CD4-positive, CD25-positive, alpha-beta regulatory T cell (primary cell): ENCODE measurements at places on chromosomes 2 and 18.

DNA sequence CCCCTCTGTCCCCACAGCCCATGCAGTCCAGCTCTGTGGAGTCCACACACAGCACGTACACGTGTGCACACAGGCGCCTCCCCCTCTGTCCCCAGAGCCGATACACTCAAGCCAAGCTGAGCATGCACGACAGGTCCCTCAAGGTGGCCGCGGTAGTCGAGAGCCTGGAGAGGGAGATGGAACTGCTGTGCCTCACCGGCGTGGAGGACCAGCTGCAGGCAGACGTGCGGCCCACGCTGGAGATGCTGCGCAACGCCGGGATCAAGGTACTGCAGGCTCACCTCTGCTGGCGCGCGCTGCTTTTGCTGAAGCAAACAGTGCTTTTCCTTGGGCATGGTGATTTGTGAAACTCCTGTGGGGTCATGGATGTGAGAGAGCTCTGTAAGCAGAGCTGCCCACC is 58.5 kb upstream of the NFATC1 start:
- DNase-seq: no peak

DNA sequence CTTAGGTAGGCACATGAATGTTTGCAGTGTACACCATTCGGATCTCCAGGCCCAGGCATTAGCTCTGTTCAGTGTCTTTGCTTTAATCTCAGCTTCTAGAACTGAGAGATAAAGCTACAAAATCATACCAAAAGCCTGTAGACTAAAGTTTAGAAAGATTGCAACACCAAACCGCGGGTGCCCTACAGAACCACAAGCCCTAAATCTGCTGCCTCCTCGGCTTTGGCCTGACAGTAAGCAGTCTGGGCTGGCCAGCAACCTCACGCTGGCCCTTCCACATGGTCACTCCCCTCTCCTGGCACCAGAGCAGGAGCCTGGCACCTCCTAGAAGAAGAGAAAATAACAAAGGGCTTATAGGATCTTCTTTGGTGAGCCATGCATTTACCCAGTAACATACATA is 8.9 kb upstream of the OSR1 start:
- DNase-seq: no peak

DNA sequence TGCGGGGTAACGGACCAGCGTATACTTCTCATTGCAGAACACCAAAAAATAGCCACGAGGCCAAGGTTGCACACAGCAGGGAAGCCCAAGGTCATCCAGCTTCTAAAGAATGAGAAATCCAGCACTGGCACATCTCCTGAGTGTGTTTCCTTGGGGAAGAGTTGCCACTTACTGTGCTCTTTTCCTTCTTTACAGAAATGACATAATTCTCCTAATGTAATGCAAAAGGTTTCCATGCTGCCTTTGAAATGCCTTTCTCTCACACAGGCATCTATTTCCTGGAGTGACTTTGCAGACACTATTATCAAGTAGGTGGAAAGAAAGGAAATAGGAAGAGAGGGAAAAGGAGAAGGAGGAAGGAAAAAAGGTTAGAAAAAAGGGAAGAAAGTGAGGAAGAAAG is 862.1 kb upstream of the CELF4 start:
- DNase-seq: no peak

- no peak for DNase-seq
Measured at GRCh38 chr2:64634345-64635267, 19.1 kb downstream of the SERTAD2 start.

GRCh38 chr2:1645761-1646476 is 98.4 kb downstream of the PXDN start:
- no peak for DNase-seq

- DNase-seq: no peak
Measured at GRCh38 chr18:3305933-3306332, 44.0 kb downstream of the MYL12B start.

- DNase-seq: no peak
Measured at GRCh38 chr2:60565472-60565871, 12.0 kb upstream of the BCL11A start.

- DNase-seq: no peak
Measured at GRCh38 chr18:76689646-76690264, 132.6 kb upstream of the ZNF236 start.

GRCh38 chr2:10423400-10423774 is 24.7 kb downstream of the ODC1 start:
- DNase-seq: no peak

GRCh38 chr18:76407681-76408080 is 87.4 kb downstream of the ZNF516 start:
- no peak for DNase-seq

GRCh38 chr2:189633392-189633811 is 27.9 kb upstream of the ASNSD1 start:
- no peak for DNase-seq

- no peak for DNase-seq
Measured at GRCh38 chr2:169716938-169717690, 16.5 kb upstream of the KLHL23 start.

DNA sequence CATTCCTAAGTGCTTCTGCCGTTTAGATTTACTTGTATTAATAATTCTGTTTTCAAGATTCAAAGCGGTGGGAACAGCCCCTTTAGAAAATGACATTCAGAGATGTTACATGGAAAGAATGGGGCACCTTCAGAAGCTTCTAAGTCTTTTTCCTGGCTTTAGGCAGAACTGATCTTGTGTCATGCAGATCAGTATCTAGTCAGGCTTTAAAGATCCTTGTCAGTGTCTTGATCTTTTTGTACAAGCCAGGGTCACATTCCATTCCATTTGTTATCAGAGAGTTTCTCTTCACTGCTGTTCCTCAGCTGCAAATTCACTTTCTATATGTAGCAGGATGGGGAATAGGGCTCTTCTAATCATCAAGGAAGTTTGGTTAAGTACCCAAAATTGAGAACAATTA is 275.3 kb downstream of the DCC start:
- DNase-seq: no peak

- DNase-seq: no peak
Measured at GRCh38 chr2:25322312-25322711, 19.4 kb downstream of the DNMT3A start.

GRCh38 chr2:176589825-176590440 is 320.7 kb downstream of the MTX2 start:
- DNase-seq: no peak

DNA sequence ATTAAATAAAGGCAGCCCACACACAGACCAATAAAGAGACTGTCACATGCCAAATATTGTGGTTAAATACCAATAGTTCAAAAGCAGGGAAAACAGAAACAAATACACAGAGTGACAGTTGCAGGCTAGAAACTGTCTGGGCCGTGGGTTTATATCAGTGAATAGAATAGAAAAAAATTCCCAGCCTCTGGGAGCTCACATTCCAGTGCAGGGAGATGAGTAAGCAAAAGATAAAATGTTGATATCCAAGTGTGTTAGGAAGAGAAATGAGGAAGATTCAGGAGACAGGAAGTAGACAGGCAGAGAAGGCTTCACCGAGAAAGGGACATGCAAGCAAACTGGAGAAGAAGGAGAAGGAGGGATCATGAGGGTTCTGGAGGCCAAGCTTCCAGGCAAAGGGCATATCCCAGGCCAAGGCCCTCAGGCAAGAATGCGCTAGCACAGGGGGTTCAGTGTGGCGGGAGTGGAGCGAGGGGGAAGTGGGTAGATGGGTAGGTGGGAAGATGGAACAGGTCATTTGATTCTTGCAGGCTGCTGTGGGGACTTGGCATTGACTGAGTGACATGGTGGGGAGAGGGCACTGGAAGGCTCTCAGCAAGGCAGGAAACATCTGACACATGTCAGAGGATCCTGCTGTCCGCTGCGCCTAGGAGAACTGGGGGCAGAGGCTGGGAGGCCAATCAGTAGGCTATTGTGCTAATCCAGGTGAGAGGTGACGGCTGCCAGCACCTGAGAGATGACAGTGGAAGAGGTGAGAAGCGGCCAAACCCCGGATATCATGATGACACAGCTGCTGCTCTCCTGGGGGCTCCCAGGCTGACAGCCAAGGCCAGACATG is 89.2 kb downstream of the ZBTB7C start:
- DNase-seq: no peak

GRCh38 chr18:31648458-31648857 is 35.9 kb downstream of the B4GALT6 start:
- DNase-seq: no peak

- no peak for DNase-seq
Measured at GRCh38 chr18:48961547-48961946, 10.8 kb upstream of the SMAD7 start.

GRCh38 chr2:48227617-48228344 is 302.2 kb upstream of the STON1 start:
- no peak for DNase-seq

DNA sequence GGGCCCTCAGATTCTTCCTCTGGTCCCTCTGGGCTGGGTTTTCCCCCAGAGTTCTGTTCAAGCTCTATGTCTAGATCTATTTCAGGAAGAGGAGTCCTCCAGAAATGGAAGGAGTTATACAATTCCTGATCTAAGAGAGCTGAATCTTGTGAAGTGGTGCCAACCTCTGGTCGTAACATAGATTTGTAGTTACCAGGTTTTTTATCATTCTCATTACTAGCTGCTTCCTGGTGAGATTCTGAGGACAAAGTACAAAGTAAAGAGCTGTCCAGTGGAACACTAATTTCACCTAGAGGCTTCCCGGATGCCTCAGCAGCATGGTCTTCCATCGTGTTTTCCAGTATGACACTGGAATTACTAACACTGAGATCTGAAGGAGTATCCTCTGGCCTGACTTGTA is 44.1 kb downstream of the PPP4R1 start:
- no peak for DNase-seq

DNA sequence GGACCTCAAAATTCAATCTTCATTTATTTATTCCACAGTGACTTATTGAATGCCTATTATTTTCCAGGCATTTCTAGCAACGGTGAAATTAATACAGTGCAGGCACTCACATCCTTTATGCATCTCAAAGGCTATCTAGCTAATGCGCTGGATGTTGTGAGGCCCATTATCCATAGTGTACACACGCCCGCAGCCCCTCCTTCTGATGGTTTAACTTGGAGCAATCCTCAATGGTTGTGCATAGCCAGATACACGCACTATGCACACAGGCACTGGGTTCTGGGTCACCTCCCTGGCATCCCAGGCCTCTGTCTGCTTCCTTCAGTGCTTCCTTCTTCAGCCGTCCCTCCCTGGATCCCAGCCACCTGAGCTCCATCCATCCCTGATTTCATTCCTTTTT is 108.5 kb upstream of the BOD1L2 start:
- no peak for DNase-seq

DNA sequence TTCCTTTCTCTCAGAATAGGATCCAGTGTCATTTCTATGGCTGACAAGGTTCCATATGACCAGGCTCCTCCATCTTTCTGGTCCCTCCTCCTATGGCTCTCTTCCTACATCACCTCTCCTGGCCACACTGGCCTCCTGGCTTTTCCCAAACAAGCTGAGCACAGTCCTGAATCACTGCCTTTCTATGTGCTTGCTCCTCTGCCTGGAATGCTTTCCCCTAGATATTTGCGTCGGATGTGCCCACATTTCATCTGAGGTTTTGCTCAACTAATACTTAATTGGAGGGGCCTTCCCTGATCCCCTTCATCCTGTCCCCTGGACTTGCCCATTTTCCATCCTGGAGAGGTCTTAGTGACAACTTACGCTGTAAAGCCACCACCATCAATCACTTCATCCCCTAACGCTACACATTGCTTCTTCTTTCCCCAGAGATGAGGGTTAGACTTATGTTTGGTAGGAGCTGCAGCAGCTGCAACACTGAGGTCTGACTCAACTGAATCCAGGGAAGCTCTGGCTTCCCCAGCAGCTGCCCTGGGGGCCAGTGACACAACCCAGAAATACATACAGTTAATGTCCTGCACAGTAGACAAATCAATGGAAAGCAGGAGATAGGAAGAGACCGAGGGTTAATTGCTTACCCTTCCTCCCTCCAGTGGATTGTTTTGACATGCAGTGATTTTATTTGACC is 42.9 kb downstream of the QPCT start:
- no peak for DNase-seq

DNA sequence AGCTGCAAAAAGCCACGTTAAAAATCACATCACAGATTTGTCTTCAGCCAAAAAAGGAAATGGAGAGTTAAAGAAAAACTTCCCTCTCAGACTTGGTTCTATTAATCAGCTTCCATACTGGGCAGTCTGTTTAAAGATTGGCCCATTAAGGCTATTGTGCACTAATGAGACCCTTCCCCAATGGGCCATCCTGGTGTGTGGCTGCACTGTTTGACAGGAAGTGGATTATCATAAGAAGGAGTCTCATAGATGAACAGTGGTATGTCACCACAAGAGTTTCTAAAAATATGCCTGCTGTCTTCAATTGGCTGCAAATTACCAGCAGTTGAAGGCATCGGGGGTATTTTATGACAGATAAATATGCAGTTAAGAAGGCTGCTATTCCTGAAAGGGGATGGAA is 247.6 kb upstream of the THSD7B start:
- no peak for DNase-seq

- DNase-seq: peak; percentile 30
Measured at GRCh38 chr2:9753276-9753600, 90.0 kb upstream of the TAF1B start.

- DNase-seq: peak; percentile 70
Measured at GRCh38 chr2:88342749-88343148, 109.7 kb downstream of the FOXI3 start.

DNA sequence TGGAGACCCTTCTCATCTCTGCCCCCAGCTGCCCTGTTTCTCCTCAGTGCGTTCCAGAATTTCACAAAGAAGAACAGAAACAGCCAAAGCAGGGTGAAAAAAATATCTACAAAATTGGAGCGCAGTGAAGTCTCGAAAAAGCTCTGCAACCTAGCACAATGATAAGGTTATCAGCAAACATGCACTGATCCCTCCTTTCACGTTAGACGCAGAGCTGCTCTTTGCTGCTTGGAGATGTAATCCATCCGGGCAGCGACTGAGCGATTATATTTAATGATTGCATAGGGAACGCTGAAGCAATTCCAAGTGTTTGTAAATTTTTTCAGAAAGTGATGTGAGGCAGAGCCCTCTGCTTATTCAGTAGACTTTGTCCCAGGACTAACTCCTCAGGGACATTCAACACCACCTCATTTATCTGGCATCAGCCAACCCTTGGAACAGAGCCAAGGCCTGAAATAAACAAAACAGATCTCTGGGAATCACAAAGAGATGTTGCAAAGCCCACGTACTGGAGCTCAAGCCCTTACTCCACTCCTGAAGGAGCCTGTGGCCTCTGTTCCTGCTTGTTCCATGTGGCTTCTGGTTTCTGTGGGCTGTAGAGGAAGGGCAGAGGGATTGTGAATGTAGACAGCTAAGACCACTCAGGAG is 172.6 kb upstream of the BCL2L11 start:
- DNase-seq: no peak
